ENCODE measurements at places on chromosomes 4 and X.

- no peak for DNase-seq
Measured at GRCh38 chr4:138978600-138978999, 37.0 kb upstream of the NOCT start.

DNA sequence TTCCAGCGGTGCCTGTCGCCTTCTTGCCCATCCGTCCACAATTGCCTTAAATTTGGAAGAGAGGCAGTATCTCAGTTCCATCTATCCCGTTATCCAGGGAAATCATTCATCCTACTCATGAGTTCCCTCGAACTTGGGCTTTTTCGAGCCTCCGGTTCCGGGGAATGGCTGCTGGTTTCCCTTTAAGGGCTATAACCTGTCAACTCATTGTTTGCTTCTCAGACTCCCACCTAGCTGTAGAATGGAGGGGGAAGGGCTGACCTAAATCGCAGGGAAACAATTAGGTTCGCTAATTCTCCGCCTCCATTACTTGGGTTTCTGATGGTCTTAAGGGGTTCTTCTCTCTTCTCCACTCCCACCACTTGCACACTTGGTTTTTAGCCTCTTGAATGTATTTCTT is 1.2 kb downstream of the UCHL1 start:
- DNase-seq, result no peak

- no peak for DNase-seq
Measured at GRCh38 chr4:10305816-10306215, 151.4 kb downstream of the ZNF518B start.

DNA sequence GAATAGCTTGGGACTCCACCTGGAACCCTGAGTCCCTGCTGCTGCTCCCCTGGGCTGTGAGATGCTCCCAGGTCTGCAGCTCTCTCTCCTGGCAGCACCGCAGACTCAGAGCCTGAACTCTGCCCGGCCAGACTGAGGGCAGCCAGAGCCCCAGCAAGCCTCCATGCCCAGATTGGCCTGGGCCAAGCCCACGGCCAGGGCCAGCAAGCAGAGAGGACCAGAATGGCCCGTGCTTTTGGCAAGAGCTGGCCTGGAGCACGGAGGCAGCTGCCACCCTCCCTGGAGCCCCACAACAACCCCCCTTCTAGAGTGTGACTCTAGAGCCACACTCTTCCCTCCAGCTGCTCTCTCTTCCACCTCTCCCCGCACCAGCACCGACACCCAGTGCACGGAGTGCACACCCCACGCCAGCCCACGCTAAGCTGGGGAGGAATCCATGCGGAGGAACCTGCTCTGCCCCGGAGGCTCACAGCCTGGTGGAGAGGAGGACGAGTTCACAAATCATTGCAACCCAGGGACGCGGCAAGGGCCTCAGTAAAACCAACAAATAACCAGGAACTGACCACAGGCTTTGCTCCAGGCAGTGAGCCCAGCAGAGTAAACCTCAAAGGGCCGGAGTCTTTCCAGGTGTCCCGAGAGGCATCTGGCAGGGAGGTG is 110.3 kb downstream of the HMX1 start:
- DNase-seq, result peak; percentile 53

GRCh38 chr4:754221-755120 is 48.8 kb downstream of the PCGF3 start:
- no peak for DNase-seq

GRCh38 chr4:158255727-158256324 is 45.5 kb downstream of the TMEM144 start:
- no peak for DNase-seq

DNA sequence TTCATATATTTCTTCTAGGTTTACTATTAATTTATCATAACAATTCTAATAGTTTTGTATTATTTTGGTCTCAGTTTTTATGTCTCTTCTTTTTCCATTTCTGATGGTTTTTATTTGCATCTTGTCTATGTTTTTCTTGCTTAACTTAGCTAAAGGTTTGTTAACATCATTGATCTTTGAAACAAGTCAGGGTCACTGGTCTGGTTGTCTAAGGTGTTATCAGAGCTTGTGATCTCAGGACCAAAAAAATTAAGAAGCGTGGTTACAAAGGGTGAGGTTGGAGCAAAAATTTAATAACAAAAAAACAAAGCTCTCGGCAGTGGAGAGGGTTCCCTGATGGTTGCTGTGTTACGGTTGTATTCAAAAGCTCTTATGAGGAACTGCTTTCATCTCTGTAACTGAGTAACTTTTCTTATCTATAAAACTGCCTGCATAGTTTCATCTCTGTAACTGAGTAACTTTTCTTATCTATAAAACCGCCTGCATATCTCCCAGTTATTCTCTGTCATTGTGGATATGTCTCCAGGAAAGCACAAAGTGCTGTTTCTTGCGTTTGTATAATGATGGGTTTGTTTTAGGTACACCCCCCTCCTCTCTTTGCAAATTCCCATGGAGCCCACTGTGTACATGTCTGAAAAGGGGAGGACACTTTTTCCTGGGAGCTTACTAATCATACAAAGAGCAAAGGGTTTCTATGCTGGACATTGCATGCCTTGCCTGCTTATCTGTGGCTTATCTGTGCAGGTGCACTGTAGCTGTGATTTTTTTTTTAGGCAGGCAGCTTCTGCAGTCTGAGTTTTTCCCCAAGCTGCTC is 62.4 kb upstream of the UGT2B15 start:
- no peak for DNase-seq

- no peak for DNase-seq
Measured at GRCh38 chr4:138948918-138949317, 66.7 kb upstream of the NOCT start.

GRCh38 chr4:87543835-87544461 is 14.8 kb upstream of the SPARCL1 start:
- DNase-seq, result no peak

GRCh38 chr4:6526671-6527091 is 48.3 kb upstream of the MAN2B2 start:
- DNase-seq, result peak; percentile 14

- no peak for DNase-seq
Measured at GRCh38 chrX:40877887-40878286, 142.5 kb upstream of the MED14 start.

DNA sequence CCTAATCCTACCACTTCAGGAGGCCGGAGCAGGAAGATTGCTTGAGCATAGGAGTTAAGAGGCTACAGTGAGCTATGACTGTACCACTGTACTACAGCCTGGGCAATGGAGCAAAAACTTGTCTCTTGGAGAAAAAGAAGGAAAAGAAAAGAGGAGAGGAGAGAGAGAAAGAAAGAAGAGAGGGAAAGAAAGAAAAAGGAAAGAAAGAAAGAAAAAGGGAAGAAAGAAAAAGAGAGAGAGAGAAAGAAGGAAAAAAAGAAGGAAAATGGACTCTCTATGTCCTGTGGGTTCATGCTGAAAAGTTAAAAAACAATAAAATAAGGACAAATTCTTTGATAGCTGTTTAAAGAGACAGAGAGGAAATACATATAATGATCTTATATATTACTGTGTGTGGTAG is 13.3 kb upstream of the ABRAXAS1 start:
- no peak for DNase-seq

DNA sequence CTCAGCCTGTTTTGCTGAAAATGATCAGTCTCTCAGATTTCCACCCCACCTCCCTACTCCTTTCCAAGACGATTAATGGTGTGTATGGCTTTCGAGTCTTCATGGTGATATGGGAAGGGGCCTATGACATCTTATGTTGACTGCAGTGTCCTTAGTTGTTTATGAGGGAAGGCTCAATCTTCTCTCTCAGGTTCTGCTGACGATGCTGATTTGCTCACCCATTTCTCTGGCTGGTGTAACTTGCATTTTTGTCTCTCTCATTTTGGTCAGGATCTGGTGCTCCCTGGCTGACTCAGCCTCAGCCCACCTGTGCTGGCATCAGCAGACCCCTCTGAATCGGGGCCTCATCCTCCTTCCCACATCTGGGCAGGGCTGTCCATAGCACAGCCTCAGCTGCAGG is 31.4 kb upstream of the XAGE2 start:
- no peak for DNase-seq

- no peak for DNase-seq
Measured at GRCh38 chr4:145731028-145731427, 51.1 kb downstream of the C4orf51 start.

DNA sequence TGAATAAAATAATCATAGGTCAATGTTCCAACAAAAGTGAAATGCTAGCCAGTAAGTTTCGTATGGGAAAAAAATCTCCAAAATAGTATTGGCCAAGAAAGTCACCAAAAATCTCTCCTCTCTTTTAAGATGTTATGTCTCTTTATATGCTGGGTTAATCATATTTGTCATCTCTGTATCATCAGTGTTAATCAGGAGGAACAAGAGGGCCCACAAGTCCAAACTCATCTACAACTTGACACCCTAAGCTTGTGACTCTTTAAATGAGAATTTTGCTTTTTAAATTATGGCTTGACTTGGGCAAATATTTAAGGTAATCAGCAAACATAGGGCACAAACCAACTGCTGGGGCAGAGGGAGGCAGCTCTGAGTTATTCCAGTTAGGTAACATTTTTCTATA is 75.5 kb downstream of the AMMECR1 start:
- no peak for DNase-seq

DNA sequence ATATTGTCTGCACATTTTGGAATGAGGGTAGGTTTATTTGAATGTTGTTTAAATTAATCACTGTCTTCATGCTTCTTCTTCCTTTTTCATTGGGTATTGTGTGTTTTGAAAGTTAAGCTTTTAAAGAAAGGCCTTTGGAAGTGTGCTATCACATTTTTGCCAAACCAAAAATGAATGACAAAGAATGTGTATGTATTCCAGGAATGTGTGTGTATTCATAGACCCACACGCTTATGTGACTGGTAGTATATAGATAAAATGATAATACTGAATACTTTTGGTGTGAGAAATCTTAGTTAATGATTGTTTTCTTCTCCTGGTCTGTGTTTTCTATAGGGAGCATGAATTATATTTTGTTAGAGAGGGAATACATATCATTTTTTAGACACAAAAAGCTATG is 404.4 kb downstream of the TLL1 start:
- DNase-seq, result no peak

DNA sequence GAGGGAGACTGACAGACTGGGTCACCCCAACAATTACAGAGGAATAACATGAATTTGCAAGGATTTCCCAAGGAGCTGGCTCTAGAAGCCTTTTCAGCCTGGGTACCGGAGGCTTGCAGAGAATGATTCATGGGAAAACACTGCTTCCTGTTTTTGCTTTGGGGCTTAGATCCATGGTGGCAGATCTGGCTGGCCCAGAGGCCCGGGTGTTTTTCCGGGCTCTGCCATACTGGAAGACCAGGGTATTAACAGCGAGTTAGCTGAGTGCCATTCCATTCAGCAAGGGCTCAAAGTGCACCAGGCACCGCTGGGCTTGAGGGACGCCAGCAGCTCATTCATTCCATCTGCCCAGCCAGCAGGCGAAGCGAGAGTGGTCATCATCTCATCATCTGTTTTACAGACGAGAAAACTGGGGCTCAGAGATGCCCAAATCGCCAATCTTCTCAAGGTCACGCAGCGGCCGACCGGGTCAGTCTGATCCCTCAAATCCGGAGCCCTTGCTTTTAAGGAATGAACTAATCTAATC is 1.3 kb downstream of the WDR1 start:
- no peak for DNase-seq

GRCh38 chrX:10537308-10537707 is 83.1 kb downstream of the MID1 start:
- no peak for DNase-seq

DNA sequence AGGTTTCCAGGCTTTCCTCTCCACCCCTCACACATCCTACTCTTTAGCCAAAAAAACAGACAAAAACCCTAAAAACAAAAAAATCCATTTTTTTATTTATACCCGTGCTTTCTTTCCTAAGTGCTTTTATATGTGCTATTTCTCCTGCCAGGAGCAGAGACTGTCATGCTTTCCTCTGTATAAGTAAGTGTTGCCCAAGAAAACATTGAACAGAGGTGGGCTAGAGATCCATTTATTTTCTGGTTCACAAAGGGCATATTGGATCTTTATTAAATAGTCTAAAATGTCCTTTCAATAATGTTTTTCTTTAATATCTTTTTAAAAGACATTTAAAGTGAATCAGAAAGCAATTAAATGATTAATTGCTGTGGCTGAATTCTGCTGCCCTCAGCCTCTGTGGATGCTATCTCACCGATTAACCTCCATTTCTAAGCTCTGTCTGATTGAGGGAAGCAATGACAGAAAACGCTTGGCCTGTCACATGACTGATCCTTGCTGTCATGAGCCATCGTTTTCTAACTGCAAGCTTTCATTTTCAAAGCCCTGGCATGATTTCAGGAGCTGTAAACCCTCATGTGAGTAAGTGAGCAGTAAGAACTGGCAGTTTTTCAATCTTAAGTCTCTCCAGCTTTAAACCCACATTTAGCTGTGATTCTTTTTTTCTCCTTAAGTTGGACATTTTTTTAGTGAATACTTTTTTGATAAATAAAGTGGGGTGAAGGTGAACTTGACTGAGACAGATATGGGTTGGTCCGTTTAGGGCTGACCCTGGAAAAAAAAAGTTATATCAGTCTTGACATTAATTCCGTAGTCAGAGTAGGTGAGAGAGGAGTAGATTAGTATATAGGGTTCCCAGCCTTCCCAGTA is 180.7 kb upstream of the PGRMC2 start:
- DNase-seq, result no peak

- DNase-seq, result no peak
Measured at GRCh38 chrX:53262189-53262917, 19.0 kb downstream of the IQSEC2 start.

DNA sequence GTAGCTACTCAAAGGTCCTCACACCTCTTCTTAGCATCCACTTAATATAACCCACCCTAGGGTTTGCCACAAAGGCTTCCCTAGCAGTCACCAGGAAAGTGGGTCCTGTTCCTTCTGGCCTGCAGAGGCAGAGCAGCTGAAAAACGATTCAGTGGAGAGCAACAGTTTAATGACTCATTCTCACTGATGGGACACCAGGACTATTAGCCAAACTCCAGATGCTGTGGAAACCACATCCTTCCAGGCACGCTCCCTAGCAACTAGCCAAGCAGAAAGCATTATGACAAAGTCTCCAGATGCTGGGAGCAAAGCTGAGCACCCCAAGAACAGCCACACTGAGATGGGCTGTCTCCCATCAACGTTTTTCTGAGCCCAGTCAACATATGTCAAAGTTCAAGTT is 30.3 kb upstream of the UTP14A start:
- no peak for DNase-seq

- DNase-seq, result no peak
Measured at GRCh38 chr4:104868533-104868932, 278.1 kb upstream of the TET2 start.

- no peak for DNase-seq
Measured at GRCh38 chr4:123233136-123233768, 163.3 kb upstream of the SPRY1 start.

DNA sequence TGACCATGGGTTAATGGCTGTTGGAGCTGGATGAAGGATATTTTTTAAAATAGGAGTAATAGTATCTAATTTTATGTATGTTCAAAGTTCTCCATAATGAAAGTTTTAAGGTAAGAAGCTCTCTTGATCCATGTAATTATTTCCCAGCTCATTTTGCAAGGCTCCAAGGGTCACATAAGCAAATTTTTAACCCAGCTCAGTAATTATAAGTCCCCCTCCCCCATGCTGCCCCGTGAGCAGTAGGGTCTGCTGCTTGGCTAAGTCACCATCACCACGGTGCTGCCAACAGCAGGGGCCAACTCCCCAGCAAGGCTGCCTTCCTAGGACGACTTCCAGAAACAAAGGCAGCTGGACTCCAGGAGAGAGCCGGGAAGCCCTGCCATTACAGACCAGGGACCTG is 340.0 kb downstream of the FBXW7 start:
- DNase-seq, result no peak

- DNase-seq, result no peak
Measured at GRCh38 chrX:121479406-121479805, 432.0 kb downstream of the GLUD2 start.
